Fibroblast of upper back skin (primary cell): ENCODE measurements at places on chromosomes 7 and 10.

DNA sequence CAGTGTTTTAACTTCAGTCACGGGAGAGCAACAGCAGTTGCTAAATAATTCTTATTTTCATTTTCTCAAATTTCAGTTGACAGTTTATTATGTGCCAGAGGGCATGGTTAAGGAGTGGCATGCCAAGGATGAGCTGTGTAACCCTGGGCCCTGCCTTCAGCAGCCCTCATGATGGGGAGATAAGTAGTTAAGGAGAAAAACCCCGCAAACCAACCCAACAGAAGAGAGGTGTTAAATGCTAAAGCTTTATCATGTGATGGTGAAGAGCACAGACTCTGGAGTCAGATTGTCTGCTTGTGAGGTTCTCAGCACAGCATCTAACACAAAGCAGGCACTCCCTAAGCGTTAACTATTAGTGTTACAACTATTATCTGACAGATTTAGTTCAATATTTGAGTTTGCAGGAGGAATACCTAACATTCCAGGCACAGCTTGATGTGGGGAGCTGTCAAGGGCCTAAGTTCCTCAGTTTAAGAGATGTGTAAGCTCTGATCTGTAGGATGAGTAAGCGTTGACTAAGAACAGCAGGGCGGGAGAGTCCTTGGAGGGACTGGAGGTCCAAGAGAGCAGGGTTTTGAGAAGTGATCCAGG lies 29.6 kb downstream of the STAM start:
- peak; percentile 96 for DNase-seq

DNA sequence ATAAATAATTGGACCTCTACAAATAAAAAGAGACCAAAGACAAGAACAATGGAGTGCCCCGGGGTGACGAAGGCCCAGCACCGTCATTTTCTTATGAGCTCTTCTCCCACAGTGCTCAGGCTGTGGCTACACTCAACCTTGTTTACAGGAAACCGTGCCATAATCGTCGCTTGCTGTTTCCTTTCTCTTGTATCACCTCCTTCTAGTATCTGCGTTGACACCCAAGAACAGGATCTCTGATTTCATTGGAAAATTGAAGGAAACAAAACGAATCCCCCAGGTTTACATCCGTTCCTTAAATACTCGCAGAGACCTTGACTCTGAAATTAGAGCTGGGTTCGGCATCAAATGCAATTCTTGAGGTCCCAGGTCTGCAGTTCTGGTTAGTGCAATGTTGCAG lies 1.7 kb upstream of the IGFBP3 start:
- no peak for DNase-seq

DNA sequence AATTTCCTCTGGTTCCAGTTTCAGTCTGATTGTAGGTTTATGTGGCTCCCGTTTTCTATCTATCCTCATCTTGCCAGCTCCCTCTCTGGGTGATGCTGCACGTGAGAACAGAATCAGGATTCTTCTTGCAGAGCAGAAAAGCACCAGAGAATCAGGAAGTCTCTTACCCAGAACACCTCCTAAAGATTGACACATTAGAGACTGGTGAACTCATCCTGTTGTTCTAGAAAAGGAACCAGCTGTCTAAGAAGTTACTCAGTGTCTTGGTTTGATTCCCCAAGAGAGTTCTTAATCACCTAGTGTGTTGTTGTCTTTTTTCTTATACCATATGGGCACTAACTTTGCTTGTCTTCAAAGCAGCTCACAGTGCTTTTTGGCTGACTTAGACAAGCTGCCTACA lies 152.4 kb downstream of the DGKI start:
- DNase-seq, result peak; percentile 46

GRCh38 chr7:29290829-29291228 lies 96.3 kb downstream of the CHN2 start:
- no peak for DNase-seq

GRCh38 chr7:36708767-36709166 lies 15.5 kb downstream of the AOAH start:
- no peak for DNase-seq

DNA sequence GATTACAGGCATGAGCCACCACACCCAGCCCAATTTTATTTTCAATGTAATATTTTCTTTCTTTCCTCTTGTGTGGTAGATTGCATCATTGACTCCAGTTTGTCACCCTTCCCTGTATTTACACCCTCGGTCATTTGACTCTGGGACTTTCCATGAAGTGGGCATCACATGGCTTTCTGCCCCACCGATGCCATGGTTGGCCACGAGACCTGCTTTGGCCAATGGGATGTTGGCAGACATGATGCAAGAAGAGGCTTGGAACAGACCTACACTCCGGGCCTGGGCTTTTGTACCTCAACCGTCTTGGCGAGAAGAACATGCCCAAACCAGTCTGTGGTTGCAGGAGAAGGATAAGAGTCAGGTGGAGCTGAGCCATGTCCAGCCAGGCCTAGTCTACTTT lies 38.8 kb upstream of the CACUL1 start:
- no peak for DNase-seq

GRCh38 chr10:92164036-92164696 lies 126.7 kb downstream of the CPEB3 start:
- peak; percentile 28 for DNase-seq

- DNase-seq, result peak; percentile 62
These were observed 19.9 kb downstream of the TCAF1 start for GRCh38 chr7:143882020-143882603.

GRCh38 chr7:112759905-112760304 lies 30.3 kb downstream of the TMEM168 start:
- DNase-seq, result peak; percentile 10

GRCh38 chr7:134865001-134865845 lies 85.8 kb downstream of the CALD1 start:
- peak; percentile 35 for DNase-seq

GRCh38 chr7:159098424-159098786 lies 46.3 kb downstream of the VIPR2 start:
- DNase-seq, result no peak

DNA sequence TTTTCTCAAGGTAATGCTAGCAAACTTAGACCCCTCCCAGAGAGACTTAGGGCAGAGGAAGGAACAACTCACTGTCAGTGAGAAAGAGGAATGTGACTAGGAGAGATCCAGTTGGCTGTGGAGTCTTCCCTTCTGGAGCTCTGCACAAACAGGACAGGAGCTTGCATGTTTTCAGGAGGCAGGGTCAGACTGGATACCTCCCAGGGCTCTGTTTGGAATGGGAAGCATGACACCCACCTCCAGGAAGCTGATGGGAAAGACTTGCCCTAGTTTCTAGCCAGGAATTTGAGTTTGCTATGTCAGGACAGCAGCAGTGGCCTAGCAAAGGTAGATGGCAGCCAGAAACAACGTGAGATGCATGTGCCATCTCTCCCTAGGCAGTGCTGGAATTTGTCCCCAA lies 40.6 kb downstream of the GHRHR start:
- DNase-seq, result peak; percentile 23

DNA sequence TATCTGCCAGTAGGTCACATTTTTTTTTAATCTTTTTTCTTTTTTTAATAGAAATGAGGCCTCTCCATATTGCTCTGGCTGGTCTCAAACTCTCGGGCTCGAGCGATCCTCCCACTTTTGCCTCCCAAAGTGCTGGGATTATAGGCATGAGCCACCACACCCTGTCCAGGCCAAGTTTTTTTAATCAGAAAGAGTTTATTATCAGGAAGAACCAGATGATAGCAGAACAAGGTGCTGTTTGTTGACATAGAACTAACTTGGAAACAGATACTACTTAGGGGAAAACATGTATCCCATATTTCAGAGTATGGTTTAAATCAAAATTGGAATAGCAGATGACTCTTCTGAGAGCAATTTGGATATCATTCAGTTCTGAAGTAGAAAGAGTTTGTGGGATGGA lies 118.6 kb downstream of the NRF1 start:
- no peak for DNase-seq

DNA sequence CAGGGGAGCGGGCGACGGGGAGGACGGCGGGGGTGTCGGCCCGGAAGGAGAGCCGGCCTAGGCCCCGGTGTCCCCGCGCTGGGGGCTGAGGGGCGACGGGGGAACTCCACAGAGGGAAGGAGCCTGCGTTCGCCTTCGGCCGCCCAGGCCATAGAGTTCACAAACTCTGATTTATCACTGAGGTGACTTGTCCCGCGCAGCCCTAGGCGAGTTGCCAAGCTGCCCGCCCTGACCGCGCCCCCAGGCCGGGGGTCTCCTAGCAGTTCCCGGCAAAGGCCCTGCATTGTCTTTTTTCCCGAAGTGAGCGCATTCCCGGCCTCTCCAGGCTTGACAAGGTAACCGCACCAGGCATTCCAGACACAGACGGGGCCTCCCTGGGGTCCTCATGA lies 2.9 kb upstream of the NKX6-2 start:
- DNase-seq, result no peak

DNA sequence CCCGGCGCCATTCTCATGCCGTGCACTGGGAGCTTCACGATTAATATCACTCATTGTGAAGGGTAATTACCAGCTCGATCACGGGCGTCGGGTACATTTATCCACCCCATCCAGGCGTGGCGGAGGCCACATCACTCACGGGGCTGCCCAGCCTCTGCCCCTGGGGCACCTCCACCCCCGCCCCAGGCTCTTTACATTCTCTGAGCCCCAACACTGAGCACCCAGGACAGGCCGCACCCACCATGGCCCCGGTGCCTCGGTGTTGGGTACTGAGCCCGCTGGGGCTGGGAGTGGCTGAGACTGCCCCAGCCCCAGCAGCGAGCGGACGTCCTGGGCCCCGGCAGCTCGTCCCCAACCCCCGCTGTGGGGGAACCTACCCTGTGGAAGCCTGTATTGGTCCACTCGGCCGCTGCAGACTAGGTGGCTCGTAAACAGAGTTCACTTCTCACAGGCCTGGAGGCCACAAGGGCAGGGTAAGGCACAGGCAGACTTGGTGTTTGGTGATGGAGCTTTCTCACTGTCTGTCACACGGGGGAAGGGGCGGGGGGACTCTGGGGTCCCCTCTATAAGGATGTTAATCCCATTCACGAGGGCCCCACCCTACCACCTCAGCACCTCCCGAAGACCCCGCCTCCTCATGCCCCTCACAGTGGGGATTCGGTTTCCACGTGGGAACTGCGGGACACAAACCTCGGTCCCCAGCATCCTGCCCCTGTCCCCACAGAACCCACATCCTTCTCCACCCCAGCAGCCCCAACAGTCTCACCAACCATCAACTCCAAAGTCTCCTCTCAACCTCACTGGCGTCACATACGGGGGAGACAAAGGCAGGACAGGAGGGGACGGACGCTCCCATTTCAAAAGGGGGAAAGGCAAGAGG lies 184.1 kb downstream of the ELFN1 start:
- DNase-seq, result no peak

DNA sequence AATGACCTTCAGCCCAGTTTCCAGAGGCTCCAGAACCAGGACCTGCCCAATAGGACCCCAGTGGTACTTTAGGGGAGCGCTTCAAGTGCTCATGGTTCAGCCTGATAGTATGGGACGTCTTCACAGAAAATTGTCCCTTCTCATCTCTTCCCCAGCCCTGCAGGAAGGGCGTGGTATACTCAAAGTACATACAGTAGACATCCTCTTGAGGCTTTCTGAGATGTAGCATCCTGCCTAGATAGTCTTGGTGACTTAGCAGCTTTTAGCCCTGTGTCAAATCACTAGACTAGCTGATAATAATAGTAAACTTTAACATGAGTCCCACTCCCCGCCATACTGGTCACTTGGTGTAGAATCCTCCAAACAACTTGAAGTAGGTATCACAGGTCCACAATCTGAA lies 193.2 kb downstream of the CYP26A1 start:
- DNase-seq, result no peak

DNA sequence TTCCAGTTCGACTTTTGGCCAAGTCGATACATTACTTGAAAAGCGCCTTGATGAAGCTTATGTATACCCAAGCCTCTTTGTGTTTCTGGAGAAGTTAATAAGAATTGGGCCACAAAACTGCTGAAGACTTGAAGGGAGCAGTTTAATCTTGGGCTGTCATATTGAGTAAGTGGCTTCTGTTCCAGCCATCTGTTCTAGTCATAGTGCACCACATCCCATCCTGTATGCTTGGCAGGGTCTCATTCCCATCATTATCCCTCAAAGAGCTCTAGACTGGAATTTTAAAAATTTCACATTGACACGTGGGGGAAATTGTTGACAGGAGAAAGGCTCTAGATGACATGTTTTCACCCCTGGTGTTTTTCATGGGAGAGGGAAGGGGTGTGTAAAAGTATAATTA lies 196.6 kb upstream of the PLPP4 start:
- DNase-seq, result no peak

- peak; percentile 98 for DNase-seq
These were observed 259.7 kb upstream of the FERD3L start for GRCh38 chr7:19404912-19405329.

DNA sequence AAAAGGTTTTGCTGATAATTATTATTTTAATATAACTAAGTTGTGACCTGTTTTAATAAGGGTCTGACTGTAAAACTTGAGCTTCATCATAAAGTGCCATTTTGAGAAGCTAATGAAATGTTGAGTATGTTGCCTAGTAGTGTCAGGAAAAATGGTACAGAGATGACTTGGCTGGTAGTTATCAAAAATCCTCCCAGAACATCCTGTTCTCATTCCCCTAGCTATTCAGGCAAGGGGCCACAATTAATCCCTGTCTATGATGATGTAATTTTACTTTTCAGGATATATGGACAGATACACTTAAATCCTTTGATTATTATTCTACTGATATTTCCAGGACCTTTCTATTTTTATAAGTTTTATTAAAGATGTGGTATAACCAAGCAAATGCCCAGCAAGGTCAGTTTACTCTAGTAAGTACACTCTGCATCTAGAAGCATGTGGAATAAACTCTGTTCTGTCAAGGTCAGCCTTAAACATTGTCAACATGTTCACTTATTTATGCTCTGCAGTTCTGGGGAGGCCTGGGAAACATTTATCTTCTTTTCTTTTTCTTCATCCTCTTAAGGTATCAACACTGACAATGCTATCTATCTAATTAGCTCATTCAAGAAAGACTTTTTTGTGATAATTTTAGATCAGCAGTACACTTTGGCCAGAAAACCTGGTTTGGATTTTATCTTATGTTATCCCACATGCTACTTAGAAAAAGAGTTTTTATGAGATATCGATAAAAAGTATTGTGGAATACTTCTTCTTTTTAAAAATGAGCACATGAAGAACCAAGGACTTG lies 32.1 kb downstream of the BTRC start:
- DNase-seq, result no peak

DNA sequence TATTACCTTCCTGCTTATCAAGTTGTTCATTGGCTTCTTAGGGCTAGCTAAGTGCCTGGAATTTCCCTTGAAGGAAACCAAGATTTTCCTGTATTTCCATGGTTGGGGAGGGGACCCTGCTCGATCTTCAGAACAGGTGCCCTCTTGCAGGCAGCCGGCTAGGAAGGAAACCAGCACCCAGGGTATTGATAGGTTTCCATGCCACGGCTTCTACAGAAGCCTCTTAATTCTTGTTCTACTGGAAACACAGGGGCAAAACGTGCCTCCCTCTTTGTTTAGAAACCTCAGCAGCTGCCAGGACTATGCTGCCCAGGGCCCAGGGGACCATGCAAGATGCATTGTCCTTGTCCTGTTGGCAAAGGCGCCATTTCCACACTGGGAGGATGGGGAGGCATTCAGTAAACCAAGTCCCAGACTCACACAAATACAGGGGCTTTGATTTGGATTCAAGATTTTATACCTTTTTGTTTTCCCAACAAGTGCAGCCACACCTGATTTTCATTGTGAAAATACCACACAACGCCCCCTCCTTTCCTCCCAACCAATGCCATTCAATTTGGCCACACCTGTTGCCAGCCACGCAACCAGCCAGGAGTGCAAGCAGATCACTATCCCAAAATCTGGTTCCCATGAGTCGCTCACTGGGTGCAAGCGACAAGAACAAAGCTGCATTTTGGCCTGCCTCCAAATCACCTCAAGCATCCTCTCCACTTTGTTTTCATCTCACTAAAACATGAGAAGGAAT lies 29.6 kb downstream of the C10orf71 start:
- no peak for DNase-seq
